ENCODE measurements at places on chromosomes 13 and 19.

GRCh38 chr13:103676329-103676728, 610.1 kb upstream of the SLC10A2 start:
- DNase-seq, result no peak

- no peak for DNase-seq
These were observed 9.6 kb downstream of the IRGQ start for GRCh38 chr19:43586346-43586745.

DNA sequence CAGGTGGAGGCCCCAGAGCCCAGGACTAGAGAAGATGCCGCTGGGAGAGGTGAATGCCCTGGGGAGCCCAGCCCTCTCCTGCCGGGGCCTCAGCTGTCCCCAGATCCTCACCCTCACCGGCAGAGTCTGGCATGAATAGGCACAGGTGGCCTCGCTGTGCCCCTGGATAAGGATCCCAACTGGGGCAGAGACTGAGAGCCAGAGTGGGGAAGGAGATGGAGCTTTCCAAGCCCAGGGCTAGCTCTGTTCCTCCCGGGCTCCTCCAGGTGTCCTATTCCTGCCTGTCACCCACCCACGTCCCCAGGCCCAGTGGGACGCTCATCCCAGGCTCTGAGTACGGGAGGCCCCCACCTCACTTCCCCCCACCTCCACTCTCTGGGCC, 16.5 kb downstream of the PRR36 start:
- DNase-seq, result no peak

- peak; percentile 21 for DNase-seq
These were observed 15.7 kb downstream of the RASA3 start for GRCh38 chr13:114116734-114117133.

DNA sequence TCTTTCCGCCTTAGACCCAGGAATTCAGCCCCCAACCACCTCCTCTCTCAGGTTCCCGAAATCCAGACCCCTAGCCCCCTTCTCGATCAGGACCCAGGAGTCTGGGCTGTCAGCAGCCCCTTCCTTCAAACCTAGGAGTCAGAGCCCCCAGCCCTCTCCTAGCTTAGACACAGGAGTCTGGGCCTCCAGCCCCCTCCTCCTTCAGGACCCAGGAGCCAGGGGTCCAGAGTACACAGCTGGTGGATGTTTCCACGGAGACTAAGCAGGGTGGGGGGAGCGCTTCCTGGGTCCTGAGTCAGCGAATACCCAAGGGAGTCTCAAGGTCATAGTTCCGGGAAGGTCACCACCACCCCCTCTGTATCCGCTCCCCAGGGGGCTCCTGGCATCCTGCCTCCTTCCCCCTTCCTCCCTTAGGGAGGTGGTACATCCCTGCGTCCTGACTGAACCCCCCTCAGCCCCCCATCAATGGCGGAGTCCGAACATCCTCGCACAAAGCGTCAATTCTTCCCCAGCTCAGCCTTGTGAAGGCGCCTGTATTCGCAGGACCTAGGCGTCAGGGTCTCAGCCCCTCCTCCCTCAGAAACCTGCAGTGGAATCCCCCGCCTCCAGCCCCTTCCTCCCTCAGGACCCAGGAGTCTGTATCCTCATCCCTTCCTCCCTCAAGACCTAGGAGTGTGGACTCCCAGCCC, 4.6 kb downstream of the CADM4 start:
- DNase-seq, result peak; percentile 77

GRCh38 chr19:33557196-33557595, 35.6 kb upstream of the PEPD start:
- peak; percentile 21 for DNase-seq

- no peak for DNase-seq
These were observed 143.8 kb upstream of the ZNF507 start for GRCh38 chr19:32201636-32202051.

DNA sequence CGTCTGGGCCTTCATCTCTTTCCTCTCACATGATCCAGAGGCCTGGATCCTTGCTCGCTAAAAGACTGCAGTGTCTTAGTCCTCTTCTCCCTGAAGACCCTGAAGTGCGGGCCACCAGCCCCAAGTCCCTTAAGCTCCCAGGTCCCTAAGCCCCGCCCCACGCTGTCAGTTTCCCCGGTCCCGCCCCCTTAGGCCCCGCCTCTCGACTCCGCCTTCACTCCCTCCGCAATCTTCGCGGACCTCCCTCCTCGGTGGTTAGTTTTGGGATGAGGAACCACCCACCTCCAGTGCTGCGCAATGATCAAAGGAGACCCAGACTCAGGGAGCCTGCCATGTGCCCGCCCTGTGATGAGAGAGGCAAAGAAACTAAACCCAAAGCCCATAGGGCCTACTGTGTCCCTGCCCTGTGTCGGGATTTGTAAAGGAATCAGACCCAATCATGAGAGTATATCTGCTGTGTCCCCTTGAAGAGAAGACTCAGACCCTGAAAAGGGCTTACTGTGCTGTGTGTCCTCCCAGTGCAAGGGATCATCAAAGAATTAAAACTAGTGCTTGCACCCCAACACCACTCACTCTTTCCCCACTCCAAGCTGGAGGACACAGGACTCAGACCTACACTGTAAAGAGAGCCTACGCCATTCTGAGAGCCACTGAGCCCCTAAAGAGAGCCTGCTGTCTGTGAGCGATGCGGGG, 3.0 kb upstream of the COX6B1 start:
- DNase-seq, result peak; percentile 95

DNA sequence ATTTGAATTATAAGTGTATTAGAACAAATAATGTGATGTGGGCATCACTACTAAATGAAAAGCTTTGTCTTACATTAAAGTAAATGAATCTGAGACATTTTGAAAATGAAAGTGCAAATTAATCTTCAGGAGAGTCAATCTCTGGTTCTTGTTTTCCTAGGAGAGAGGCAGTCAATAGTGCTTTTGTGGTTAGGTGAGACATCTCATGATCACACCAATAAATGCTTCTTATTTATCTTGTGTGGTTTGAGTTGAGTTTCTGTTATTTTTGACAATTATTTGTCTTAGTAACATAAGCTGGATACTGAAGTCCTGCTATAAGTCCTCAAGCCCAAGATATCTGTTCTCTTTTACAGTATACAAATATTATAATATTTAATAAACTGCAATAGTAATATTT, 1378.0 kb upstream of the PCDH9 start:
- no peak for DNase-seq

DNA sequence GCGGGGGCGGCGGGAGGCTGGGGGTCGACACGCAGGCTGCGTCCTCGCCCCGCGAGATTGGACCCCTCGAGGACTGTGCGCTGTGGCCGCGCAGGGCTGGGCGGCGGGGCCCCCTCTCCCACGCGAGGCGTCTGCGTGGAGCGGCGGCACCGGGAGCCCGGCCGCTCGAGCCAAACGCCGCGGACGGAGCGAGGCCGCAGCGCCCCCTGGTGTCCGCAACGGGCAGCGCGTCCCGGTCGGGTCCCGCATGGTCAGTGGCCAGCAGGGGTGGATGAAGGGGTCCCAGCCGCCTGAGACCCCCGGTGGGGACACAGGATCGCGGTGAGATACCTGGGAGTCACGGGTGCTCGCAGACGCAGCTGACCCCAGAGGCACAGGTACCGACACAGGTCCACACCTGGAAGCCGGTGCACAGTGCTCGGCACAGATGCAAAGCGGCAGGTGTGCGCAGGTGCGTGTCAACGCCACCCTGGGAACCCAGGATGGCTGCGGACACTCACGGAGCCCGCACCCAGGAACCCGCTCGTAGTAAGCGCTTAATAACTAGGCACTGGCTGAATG, 2.1 kb upstream of the CIRBP start:
- peak; percentile 89 for DNase-seq

DNA sequence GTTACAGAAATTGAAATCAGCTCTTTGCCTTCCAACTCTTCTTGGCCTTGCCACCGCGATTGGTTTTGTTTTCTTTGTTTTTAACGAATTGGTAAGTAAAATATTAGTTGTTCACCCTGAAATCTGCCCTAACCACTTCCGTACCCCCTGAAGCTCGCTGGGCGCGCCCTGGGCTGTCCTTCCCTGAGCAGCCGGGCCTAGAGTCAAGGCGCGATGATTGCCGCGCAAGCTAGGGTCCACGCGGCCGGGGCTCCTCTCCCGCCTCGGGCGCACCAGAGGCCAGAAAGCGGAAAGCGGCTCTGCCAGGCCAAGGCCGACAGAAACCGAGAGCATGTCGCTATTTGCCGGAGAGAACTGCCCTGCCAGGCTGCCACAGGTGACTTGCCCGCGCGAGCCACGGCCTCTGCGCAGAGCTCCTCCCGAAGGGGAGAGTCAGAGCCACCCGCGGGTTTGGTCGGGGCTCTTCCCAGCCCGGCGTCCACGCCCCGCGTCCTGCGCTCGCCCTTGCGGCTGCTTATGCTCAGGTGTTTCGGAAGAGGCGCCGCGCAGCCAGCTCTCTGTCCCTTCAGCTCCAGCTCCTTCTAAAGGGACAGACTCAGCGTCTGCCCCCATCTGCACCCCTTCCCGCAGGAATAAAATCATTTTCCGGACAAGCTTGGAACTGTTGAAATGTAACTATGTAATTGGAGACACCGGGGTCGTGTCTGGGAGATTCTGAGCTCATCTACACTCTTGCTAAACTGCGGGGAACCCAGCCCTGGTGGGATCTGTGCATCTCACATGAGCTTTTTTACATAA, 6.6 kb upstream of the CDX2 start:
- DNase-seq, result no peak

GRCh38 chr19:12730064-12730463, 4.4 kb downstream of the TRIR start:
- no peak for DNase-seq

DNA sequence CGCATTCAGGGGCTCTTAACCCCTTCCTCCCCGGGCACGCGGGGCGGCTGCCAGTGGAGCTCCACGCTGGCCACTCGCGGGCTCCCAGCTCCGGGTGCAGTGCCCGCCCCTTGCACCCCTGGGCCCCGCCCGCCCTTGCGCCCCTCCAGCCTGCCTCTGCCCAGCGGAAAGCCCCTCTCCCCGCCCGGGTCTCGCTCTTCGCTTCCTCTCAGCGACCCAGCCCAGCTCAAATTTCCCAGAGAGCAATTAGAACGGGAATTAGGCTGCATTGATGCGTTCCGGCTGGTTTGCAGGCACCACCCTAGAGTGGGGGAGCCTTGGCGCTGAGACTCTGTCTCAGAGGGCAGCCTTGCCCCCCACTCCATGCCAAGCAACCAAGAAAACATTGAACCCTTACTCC, 1.8 kb upstream of the GSX1 start:
- no peak for DNase-seq
